ENCODE measurements at places on chromosomes 7 and 10.

DNA sequence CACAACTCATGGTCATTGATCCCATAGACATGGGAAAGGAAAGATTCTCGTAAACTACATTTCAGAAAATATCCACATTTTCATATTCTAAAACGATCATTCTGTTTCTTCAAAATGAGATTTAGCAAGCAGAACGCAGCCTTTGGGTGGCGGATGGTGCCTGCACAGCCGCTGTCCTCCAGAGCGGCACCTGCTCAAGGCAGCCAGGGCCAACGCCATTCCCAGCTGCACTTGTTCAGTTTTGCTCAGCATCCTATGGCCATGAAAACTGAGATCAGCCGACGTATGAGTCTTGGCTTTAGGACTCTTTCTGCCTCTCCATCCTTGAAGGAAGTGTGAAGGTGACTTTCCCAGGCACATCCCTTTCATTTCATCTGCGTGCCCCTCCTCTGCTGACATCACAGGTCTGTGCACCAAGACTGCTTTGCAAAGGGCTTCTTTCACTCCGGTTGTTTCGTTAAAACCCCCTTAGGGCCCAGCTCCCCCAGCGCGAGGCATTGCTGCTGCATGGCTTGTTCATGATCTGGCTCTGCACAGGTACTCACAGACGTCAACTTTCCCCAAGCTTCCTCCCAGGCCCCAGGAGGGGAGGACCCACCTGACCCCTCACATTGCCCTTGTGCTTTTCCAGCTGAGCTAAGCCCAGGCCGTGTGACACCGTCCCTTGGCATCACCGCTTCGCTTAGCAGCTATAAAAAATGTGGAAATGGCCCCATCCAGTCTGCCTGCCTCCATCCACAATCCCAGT is 37.2 kb downstream of the TCERG1L start:
- no peak for DNase-seq

DNA sequence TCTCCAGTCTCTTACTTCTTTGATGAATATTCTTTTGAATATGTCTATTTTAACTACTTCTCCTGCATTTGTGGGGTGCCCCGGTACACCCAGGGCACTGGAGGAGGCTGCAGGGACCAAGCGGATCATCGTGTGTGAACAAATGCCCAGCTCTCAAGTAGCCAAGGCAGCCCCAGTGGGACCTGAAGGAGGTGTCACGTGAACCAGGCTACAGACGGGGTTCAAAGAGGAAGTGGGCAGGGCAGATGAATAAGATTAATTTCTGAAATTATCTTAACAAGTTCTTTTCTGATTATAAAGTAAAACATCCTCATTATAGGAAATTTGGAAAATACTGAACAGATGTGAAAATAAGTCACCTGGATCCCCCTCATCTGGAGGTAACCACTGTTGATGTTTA is 78.4 kb upstream of the DUSP5 start:
- DNase-seq = peak; percentile 71

DNA sequence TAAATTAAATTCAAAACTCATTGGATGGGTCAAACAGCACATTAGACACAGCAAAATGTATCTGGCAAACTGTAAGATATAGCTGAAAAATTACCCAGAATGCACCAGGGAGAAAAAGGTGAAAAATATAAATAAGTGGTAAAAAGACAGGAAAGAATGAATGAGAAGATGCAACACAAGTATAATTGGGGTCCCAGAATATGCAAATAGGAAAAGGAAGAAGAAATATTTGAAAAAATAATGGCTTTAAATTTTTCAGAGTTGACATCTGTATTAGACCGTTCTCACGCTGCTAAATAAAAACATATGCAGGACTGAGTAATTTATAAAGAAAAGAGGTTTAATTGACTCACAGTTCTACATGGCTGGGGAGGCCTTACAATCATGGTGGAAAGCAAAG is 167.7 kb upstream of the PLXNA4 start:
- DNase-seq = no peak

GRCh38 chr7:143126146-143126545 is 5.7 kb upstream of the PIP start:
- peak; percentile 85 for DNase-seq

- no peak for DNase-seq
Observed at GRCh38 chr7:45400680-45401079, 173.5 kb upstream of the ADCY1 start.

- peak; percentile 58 for DNase-seq
Observed at GRCh38 chr7:37341033-37341630, 107.5 kb downstream of the ELMO1 start.

DNA sequence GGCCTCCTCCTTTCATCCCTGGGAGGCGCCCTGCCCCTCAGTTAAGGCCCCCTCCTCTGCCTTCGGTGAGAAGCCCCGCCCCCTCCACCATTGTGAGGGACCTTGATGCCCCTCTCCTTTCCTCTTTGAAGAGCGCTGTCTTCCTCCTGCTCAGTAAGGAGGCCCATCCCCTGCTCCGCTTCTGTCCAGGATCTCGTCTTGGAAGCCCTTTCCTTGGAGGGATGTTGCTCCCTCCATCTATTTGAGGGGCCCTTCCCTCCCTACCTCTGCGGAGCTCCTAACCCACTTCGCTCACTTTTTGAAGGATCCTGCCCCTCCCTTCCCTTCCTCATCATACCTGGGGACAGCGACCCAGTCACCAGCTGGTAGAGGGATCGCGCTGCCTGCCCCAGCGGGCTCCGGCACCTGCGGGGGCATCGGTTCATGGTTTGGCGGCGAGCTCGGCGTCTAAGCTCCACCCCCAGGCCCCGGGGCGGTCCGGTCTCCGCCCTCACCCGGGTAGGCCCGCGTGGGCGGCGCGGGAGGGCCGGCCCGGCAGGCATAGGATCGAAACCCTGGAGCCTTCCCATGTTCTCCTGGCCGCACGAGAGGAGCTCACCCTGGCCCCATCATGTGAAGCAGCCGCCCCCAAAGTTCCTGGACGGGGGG is 4.1 kb downstream of the KCNIP2 start:
- no peak for DNase-seq

DNA sequence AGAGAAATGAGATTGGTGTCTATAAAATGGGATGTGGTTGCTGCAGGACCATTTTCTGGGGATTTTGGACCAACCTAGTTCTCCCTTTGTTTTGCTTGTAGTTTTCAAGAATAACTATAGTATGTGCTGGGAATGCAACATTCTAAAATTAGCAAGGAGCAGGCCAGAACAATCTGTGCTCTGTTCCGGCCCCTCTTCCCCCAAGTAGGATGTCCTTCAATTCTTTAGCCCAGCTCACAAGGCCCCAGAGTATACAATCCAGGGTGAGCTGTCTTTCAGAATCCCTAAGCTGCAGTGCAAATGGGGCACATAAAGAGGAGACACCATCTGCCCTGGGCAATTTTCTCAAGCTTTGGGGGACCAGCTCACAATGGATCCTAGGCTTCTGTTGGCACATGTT is 809.1 kb downstream of the TNS3 start:
- DNase-seq = no peak

DNA sequence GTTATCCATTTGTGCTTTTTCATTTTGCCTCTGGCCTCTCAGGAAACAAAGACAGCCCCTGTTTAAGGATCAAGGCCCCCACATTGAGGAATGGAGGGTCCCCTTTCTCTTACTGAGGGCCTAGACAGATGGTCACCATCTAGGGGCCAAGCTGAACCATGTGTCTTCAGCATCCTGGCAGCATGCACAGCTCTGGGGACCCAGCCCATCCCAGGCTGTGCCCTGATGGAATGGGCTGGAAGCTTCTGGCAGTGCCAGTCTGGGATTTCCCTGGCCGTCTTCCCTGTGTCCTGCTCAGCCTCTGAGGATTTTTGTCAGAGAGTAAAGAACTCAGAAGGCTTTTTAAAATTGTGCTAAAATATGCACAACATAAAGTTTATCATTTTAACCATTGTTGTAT is 116.8 kb downstream of the ITIH5 start:
- no peak for DNase-seq

- DNase-seq = peak; percentile 14
Observed at GRCh38 chr7:102849538-102849937, 63.3 kb upstream of the LRRC17 start.

DNA sequence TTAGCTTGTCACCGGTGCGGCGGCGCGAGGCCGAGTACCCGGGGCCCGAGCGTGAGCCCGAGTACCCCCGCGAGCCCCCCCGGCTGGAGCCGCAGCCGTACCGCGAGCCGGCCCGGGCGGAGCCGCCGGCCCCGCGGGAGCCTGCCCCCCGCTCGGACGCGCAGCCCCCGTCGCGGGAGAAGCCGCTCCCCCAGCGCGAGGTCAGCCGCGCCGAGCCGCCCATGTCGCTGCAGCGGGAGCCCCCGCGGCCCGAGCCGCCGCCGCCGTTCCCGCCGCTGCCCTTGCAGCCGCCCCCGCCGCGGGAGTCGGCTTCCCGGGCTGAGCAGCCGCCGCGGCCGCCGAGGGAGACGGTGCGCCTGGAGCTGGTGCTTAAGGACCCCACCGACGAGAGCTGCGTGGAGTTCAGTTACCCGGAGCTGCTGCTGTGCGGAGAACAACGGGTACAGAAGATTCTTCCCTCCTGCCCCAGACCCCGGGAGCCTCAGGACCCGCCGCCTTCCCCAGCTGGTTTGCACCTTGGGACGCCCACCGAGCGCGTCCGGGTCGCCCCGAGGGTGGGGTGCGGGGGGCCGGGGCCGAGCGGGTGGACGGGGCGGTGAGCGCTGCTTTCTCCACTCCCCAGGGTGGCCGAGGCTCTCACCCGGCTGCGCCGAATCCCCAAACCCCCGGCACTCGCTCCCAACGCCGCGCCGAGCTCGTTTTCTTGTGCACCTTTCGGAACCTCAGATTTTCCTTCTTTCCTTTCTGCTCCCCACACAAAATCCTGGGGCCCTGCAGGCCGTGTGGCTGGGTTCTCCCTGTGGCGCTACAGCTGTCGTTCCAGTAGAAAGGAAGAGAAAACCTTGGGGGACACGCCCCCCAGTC is 708 bp downstream of the UBN2 start:
- peak; percentile 70 for DNase-seq

DNA sequence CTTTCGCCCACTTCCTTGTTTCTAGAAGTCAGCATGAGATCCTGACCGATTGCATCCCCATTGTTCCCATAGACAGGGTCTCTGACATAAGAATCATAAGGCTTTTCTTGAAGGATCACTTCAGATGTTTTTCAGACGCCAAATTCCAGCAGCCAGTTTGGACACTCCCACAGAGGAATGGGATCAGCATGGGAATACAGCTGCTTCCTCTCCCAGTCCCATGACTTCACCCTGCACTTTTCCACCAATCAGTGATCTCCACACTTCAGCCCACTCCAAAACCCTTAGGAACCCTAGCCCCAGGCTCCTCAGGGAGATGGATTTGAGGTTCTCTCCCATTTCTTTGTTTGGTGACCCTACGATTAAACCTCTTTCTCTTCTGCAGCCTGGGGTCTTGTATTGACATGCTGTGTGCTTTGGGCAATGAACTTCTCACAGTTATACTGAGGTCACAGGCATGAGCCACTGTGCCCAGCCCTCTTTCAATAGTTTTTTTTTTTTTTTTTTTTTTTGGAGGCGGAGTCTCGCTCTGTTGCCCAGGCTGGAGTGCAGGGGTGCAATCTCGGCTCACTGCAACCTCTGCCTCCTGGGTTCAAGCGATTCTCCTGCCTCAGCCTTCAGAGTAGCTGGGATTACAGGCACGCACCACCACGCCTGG is 52.8 kb upstream of the CHST3 start:
- no peak for DNase-seq

DNA sequence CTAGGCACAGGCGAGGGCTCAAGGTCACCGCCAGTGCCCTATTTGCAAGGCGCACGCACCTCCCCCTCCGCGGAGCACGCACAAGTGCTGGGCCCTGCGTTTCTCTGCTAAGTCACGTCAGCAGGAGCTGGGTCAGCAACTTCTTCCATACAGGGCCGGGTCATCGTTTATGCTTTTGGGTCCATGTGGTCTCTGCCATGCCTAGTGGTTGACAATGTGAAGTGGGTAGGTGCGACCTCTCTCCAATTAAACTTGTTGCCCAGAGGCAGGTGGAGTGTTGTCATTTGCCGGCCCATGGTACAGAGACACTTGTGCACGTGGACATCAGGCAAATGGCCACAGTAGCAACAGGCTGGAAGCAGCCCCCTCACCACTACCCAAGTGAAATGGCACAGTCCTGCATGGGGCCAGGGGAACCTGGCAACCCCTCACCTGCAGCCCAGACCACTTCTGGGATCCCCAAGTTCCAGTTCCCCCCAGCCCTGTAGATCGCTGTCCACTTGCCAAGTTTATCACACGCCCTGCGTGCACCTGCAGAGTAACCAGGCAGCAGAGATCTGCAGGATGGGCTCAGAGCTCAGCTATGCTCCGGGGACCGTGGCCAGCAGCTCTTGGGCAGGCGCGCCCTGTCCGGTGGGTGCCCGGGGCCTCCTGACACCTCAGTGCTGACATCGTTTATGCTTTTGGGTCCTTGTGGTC is 86.1 kb upstream of the PPP2R2D start:
- DNase-seq = no peak

- DNase-seq = no peak
Observed at GRCh38 chr10:48703531-48704122, 19.0 kb downstream of the WDFY4 start.

- no peak for DNase-seq
Observed at GRCh38 chr7:111734954-111735660, 172.8 kb upstream of the IMMP2L start.

DNA sequence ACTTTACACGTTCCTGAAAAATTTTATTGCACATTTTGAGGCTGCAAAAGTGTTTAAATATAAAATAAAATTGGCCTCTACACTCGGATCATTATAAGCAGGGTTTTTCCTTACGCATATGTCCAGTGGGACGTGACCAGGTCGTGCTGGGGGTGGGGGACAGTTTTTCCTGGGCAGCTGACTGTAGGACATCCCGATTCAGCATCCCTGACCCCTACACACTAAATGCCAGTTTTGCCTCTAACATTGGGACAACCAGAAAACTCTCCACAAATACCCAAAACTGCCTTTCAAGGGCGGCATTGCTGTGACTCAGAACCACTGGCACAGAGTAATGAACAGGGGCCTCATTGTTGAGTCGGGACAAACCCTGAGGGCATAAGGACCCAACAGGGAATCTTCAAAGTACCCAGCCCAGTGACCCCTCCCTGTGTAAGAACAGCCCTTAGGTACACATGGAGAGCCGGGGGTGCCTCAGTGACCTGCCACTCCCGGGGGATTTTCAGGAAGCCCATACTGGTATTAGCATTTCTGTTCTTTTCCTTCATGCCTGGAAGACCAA is 170.6 kb downstream of the ARHGAP21 start:
- DNase-seq = no peak

- no peak for DNase-seq
Observed at GRCh38 chr10:120335553-120335952, 121.5 kb upstream of the PLPP4 start.

GRCh38 chr7:125878988-125879387 is 949.4 kb upstream of the POT1 start:
- no peak for DNase-seq
